CD4-positive, alpha-beta T cell treated with Interleukin-12 subunit alpha and Interleukin-12 subunit beta, for 1 hour (primary cell): ENCODE measurements at places on chromosomes 12 and 14.

DNA sequence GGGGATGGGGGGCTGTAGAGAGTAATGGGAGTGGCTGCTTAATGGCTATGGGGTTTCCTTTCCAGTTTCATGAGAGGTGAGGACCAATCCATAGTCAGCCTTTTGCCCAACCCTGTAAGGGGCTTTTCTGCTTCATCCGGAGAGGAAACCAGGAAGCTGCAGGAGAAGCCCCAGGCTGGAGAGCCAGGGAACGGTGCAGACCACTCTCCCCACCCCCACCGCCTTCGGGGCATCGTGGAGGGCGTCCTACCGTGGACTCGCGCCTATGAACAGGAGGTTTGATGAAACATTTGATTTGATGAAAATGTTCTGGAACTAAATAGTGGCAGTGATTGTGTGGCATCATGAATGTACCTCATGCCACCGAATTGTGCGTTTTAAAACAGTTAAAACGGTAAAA, 204.3 kb upstream of the DIO3 start:
- DNase-seq: no peak

DNA sequence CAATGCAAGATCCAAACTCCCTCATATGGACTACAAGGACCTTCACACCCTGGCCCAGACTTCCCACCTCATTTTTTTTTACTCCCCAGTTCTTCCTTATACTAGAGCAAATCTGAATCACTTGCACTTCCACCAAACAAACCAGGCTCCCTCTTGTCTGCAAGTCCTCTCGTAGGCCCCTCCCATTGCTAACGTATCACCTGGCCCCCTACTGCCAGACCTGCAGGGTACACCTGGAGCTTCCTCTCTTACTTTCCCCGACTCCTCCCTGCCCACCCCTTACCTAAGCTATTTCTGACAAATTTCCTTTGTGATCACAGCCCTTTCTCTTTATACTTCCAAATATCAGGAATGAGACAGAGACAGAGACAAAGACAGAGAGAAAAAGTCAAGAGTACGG, 463.9 kb downstream of the GALC start:
- DNase-seq: no peak

DNA sequence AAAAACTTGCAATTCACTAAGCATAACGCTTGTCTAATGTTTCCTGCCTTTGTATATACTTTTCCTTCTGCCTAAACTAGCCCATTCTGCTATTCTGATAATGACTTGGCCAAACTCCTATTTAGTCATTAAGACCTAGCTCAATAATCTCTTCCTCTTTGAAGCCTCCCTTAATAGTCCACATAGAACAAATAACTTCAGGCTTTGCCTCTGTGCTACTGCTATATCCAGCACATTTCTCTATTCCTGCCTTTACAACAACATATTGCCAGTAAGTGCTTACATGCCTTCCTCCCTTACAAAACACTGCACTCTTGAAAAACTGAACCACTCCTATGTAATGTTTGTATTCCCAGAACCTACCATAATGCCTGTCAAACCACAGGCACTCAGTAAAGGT, 13.8 kb downstream of the PRICKLE1 start:
- DNase-seq: no peak

- no peak for DNase-seq
Measured at GRCh38 chr12:130978785-130979184, 25.1 kb downstream of the ADGRD1 start.
